Effector CD8-positive, alpha-beta T cell (primary cell): ENCODE measurements at places on chromosomes 3 and 15.

- no peak for DNase-seq
Observed at GRCh38 chr3:45529697-45530096, 64.9 kb upstream of the LIMD1 start.

- DNase-seq, result no peak
Observed at GRCh38 chr3:48563382-48563918, at the start of gene UCN2. TSS of gene UCN2 (minus strand) at chr3:48563781. CDS start at chr3:48563124, 657 bp downstream.

- DNase-seq, result no peak
Observed at GRCh38 chr3:128435058-128435457, 31.6 kb downstream of the DNAJB8 start.

DNA sequence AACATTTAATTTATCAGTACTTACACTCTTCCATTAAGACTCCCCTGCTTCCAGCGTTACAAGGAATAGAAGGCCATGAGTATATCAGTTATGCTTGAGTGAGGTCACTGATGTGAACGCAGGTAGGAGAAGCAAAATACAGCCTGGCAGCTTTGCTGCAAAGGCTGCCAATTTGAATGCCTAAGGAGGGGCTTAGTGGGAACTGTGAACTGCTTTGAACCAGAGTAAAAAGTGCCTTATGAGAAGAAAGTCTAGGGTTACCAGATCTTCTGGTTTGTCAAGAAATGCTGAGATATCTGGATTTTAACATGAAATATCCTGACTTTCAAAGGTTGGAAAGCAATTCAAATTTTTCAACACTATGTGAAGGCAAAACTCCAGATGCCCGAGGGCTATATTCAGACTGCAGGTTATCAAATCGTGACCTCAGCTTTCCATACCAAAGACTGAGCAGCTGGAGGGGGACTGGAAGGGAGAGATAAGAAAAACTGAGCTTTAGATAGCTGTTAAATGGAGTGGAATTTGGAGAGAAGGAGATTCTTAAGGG lies 446.3 kb upstream of the NECTIN3 start:
- DNase-seq, result no peak

DNA sequence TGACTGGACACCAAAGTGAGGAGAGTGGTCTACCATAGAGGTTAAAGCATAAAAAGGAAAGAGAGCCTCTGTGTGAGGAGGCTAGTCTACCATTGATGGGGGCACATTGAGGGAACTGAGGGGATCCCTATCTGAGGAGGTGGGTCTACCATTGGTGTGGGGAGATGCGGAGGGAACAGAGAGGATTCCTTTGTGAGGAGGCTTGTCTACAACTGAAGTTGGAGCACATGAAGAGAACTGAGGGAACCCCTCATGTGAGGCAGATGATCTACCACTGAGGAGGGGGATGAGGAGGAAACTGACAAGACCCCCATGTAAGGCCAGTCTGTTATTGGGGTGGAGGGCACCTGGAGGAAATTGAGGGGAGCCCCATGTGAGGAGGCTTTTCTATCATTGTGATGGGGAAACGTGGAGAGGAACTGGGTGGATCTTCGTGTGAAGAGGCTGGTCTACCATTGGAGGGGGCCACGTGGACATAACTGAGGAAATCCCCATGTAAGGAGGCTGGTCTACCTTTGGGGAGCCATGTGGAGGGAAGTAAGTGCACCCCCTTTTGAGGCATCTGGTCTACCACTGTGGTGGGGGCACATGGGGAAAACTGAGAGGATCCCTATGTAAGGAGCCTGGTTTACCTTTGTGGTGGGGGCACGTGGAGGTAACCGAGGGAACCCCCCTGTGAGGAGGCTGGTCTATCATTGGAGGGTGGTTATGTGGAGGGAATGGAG lies 160.1 kb downstream of the FBLN2 start:
- DNase-seq, result no peak

DNA sequence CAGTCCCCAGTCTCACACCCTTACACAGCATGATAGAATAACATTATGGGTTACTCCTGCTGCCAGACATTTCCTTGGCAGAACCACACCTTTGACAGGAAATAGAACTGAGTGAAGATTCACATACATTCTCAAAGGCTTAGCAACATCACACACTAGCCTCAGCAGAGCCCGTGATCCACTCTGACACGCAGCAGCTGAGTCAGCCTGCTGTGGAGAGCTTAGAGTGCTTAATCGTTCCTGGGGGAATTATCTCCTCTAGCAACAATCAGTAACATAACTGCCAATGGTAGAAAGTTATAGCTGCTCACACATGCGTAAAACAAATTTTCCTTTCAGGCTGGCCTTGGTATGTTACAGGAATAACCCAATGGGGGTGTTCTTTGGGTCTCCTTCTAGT lies 382.1 kb downstream of the GAP43 start:
- DNase-seq, result no peak

DNA sequence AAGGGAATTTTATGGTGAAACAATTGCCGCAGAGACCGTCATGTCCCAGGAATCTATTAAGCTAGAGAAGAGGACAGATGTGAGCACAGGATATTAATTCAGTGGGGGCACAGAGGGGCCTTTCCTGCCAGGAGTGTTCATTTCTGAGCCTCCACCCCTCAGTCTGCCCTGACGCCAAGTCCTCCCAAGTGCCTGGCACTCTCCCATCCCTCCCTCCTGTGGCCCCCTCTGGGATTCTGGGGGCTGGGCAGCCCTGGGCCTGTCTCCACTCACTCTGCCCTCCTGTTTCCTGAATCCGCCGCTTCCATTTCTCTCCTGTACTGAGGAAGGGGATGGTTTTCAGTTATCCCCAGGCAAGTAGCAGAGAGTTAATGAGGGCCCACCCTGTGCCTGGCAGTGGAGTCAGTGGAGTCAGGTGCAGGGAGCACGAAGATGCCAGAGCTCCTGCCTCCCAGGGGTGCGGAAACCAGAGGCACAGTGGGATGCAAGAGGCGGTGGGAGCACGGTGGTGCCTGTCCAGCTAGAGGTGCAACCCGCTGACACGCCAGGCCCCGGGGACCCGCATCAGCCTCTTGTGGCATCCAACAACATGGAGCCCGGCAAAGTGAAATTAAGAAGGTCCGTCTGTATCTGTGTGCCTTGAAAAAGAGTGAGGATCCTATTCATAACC lies 212.5 kb downstream of the XXYLT1 start:
- no peak for DNase-seq

DNA sequence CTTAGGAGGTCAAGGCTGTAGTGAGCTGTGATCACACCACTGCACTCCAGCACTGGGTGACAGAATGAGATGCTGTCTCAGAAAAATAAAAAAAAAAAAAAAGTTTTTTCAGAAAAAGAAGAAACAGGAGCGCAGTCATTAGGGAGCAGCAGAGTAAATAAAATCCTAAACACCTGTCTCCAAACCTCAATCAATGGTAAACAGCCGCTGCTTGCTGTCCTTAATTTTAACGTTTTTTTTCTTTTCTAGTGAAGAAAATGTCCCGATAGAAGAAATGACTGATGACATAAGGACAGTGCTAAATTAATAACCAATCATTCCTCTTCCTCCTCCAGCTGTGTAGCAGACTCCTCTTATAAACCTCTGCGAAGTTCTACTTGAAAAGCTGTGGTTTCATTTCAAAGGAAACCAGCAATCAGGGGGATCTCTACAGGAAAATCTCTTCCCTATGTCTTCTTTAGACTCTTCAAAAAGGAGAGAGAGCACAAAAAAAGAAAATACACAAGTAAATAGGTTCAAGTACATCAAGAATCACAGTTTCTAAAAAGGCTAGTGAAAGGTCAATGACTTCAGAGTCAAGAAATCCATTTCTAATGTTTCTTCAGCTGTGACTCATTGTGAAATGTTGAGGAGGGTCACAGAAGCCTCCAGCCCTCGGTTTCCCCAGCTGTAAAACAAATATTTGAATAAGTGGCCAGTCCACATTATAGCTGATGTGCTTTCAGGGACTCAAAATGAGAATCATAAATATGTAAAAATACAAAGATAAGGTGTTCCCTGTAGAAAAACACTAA lies 127.6 kb downstream of the TMCO5A start:
- no peak for DNase-seq

DNA sequence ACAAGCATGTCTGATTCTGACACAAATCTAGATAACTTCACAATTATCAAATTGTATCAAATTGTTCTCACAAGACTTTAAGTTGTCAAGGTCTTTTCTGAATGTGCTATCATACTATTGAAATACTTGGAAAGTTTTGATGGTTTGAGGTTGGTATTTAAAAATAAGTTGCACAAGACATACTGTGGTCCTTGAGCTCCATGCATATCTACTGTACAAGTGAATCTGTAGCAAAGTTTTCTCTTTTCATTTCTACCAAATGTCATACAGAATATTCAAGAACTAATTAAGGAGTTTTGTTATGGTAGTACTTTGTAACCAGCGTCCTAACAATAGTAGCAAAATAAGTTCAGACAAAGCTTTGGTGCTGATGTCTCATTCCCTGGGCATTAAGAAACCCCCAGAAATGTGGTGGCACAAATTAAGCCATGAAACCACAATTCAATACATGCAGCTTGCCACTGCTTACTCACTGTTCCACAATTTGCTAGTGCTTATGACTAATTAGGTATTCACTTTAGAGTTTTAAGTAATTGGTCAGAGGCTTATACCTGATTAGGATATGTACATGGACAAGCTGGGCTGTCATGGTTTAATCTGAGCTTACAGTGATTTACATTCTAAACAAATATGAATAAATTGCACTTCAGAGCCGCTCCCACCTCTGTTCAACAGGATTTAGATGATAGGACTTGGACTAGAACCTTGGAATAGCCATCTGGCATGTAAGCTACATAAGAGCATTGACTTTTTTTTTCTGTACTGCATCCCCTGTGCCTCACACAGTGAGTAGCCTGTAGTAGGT lies 8.8 kb downstream of the TBC1D23 start:
- no peak for DNase-seq

DNA sequence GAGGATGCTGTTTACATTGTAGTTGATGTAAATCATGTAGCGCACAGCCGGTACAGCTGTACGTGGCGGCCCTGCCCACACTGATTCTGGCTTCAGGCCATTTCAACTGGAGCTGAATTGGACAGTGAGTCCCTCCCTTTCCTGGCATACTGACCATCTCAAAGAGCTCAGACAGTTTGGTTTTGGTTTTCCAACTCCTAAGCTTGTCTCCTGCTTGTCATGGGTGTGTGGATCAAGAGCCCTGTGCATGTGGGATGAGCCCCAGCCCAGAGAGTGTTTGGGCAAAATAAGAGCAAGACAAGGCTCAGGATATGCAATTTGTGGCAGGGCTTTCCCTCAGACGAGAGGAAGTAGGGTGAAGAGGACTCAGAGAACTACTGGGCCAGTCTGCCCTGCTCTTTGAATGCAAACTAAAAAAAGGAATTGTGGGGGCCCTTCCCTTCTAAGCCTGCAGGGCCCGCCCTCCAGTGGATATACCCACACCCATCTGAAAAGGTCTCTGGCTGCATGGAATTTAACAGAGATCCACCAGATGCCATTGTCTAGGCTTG lies 13.3 kb downstream of the ITGA11 start:
- DNase-seq, result no peak

DNA sequence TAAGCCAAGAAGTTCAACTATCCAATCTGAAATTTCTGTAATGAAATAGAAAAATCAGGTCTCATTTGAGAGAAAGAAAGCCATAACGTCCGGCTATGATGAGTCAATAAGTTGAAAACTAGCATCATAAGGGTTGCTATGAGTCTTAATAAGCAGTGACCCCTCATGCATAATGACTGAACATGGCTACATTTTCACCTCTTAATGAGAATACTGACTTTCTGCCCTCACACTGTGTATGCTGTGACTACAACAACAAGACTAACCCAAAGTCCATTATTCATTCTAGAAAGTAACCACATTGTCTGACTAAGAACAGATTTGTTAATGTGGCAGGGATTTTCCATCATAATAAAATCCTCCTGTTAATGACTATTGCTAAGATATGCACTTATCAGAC lies 884.0 kb upstream of the CADM2 start:
- no peak for DNase-seq

DNA sequence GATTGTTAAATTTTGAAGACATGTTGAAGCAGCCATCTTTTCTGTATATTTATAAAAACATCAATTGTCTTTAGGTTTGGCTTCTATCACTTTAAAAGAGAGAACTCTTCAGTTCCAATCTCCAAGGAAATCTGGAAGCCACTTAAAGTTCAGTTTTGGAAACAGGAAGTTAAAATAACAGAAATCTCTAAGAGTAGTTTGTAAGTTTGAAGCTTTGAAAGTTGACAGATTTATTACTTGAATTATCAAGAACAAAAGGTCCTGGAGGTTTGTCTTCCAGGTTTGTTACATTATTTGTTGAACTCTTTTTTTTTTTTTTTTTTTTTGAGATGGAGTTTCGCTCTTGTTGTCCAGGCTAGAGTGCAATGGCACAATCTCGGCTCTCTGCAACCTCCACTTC lies 30.0 kb downstream of the RNF111 start:
- DNase-seq, result no peak

- DNase-seq, result no peak
Observed at GRCh38 chr3:120645083-120645845, 36.8 kb downstream of the HGD start.

- DNase-seq, result no peak
Observed at GRCh38 chr15:41797201-41797944, 23.1 kb downstream of the MAPKBP1 start.

- no peak for DNase-seq
Observed at GRCh38 chr15:89414571-89414970, 79.9 kb upstream of the POLG start.

GRCh38 chr3:167031364-167032049 lies 348.6 kb downstream of the ZBBX start:
- no peak for DNase-seq

DNA sequence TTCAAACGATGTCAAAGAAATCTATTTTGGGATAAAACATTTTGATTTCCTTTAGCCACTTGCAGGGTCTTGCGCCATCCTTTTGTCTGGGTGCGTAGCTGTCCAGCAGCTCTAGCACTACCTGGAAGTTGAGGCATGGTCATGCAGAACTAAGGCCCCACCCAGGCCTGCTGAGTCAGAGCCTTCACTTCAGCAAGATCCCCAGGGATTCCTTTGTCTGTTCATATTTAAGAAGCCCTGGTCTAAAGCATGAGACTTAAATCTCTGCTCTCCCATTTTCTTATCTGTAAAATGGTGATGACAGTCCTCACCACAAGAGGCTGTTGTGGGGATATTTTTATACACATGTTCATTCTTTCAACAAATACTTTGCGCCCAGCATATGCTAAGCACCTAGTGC lies 99.0 kb upstream of the CTDSPL start:
- DNase-seq, result no peak

DNA sequence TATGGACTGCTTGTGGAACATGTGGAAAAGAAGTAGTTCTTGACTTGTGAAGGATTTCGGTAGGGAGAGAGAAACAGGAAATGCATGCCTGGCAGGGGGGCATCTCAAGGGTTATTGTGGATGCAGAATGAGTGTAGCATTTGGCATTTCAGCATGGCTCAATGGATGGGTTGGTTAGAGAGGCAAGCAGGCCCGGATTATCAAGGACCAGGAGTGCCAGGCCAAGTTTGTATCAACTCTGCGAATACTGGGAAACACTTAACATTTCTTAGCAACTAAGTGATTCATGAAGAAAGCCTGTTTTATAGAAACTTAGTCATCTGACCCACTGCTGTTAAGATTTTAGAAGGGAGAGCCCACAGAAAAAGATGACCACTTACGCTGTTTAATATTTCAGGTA lies 33.6 kb downstream of the KIF15 start:
- no peak for DNase-seq
